Breast epithelium (tissue), 4 donors: ENCODE measurements at places on chromosomes 6 and 20. TPM values are rescaled to one million over a fixed set of nuclear protein-coding genes. Genes with fewer than 3 reads are reported as not detected.

DNA sequence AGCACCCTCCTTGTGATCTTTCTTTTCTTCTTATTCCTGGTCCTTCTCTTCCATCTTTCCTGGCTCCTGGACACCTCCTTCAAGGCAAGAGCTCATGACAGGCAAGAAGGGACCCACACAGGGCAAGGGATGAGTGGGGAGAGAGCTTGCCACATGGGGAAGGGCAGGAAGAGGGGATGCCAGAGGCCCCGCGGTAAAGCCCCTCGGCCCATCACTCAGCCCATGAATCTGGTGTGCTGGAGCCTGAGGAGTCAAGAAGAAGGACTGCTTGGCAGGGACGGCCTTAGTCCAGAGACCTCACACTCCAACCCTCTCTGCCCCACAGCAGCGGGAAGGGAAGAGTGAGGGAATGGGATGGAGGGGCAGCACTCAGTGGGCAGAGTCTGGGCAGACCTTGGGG lies 52.3 kb upstream of the SAYSD1 start:
- no peaks in the 10 kb centered on the region for H3K27me3 ChIP-seq
- no peaks in the 10 kb centered on the region for H3K4me1 ChIP-seq
- DNase-seq = no peak
- H3K27ac ChIP-seq = no peak overlapping the region

DNA sequence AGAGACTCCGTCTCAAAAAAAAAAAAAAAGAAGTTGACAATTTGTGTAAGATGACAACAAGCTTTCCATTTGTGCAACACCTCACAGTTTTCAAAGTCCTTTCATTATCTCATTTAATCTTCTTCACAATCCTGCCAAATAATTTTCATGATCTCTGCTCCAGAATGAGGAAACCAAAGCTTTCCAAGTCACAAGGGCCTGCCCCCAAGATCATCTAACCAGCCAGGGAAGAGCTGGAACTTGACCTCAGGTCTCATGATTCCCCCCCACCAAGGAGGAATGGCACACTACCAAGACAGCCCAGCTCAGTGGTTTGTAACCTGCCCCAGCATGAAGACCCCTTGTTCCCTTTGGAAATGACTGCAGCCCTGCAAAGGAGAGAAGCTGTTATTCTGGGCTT lies 74.0 kb upstream of the PIM1 start:
- H3K4me3 ChIP-seq = no peak overlapping the region
- H3K27me3 ChIP-seq = no peaks in the 10 kb centered on the region
- no peak for DNase-seq

DNA sequence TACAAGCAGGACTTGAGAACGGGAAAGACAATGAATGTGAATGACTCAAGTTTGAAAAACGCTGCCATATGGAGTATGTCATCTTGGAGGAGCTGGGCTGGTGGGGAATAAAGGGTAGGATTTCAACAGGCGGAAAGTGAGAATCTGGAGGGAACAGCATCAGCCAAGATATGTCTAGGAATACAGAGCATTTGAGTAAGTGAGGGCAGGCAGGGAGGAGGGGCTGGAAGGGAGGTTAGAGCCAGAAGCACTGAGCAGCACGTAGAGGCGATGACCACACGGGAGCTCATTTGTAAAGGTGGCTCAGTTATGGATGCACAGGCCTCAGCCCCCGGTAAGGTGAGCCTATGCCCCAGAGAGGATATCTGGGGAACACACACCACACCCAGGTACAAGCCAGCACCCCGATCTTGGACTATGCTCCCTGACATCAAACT lies 115.1 kb downstream of the ZMYND8 start:
- no peak for DNase-seq
- H3K4me3 ChIP-seq = no peak overlapping the region
- H3K4me1 ChIP-seq = no peaks in the 10 kb centered on the region
- no peaks in the 10 kb centered on the region for H3K36me3 ChIP-seq

GRCh38 chr6:25630508-25631278 lies 21.3 kb upstream of the SCGN start:
- no peaks in the 10 kb centered on the region for H3K36me3 ChIP-seq
- DNase-seq = no peak
- no peak overlapping the region for H3K27ac ChIP-seq
- H3K4me1 ChIP-seq = no peaks in the 10 kb centered on the region

CST7 gene
- total RNA-seq = 0.33 TPM

DNA sequence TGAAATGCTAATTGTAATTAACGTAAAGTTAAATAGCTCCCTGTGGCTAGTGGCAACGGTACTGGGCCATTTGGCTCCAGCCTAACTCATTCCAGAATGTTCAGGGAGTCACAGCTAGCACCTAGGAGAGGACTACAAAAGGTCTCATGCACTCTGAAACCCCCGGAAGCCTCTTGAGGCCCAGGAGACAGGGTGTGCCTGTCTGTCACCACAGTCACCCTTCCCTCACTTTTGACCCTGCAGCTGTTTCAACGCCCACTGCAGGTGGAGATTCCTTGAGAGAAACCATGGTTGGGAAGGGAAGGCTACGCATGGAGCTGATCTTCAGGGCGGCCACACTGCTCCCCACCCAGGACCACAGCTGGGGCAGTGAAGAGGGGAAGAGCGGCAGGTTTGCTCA lies 58.6 kb downstream of the SULF2 start:
- no peaks in the 10 kb centered on the region for H3K36me3 ChIP-seq
- no peak for DNase-seq
- H3K27ac ChIP-seq = no peak overlapping the region
- no peaks in the 10 kb centered on the region for H3K4me1 ChIP-seq

DNA sequence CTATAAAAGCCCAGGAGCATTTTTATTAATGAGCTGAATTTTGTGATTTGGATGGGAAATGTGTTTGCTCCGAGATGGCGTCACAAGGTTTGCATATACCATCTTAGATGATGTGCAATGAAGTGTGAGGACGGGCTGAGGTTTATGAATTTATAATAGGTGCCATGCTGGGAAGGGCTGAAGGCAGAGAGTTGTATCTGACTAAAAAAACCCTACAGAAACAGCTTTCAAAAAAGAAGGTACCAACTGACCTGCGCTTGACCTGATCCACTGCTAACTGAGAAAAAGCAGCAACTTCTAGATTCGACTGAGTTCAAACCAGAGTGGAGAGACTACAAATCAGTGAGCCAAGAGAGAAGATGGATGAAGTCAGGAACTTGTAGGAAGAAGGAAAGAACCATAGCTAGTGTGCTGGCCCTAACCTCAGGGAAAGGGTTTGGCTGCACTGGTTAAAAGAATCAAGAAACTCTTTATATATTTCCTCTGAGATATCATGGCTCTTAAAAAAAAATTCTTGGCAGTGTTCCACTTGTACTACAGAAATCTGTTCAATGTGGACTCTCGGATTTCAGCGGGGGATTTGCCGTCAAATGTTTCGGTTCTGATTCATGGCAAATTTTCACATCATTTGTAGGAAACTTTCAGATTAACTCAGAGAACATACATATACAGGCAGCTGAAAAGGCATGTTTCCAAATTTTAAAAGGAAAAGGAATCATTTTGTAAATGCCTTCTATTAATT lies 56.5 kb upstream of the HDGFL1 start:
- H3K36me3 ChIP-seq = no peaks in the 10 kb centered on the region
- no peaks in the 10 kb centered on the region for H3K4me1 ChIP-seq
- no peak overlapping the region for H3K27ac ChIP-seq
- H3K4me3 ChIP-seq = no peak overlapping the region
- no peaks in the 10 kb centered on the region for H3K27me3 ChIP-seq

VEGFA gene
- total RNA-seq = 132 TPM

GRCh38 chr6:140774080-140774505 lies 1358.6 kb upstream of the GJE1 start:
- H3K4me1 ChIP-seq = no peaks in the 10 kb centered on the region
- H3K27ac ChIP-seq = no peak overlapping the region
- DNase-seq = no peak
- no peaks in the 10 kb centered on the region for H3K27me3 ChIP-seq
- no peak overlapping the region for H3K4me3 ChIP-seq

MMS22L gene
- 5.4 TPM for total RNA-seq

GRCh38 chr20:23624324-23624691 lies 13.4 kb downstream of the CST3 start:
- no peak overlapping the region for H3K4me3 ChIP-seq
- H3K27ac ChIP-seq = peak overlapping the region; percentile 82
- no peaks in the 10 kb centered on the region for H3K36me3 ChIP-seq
- peaks cover 4% of the 10 kb centered on the region for H3K4me1 ChIP-seq
- no peaks in the 10 kb centered on the region for H3K27me3 ChIP-seq

DNA sequence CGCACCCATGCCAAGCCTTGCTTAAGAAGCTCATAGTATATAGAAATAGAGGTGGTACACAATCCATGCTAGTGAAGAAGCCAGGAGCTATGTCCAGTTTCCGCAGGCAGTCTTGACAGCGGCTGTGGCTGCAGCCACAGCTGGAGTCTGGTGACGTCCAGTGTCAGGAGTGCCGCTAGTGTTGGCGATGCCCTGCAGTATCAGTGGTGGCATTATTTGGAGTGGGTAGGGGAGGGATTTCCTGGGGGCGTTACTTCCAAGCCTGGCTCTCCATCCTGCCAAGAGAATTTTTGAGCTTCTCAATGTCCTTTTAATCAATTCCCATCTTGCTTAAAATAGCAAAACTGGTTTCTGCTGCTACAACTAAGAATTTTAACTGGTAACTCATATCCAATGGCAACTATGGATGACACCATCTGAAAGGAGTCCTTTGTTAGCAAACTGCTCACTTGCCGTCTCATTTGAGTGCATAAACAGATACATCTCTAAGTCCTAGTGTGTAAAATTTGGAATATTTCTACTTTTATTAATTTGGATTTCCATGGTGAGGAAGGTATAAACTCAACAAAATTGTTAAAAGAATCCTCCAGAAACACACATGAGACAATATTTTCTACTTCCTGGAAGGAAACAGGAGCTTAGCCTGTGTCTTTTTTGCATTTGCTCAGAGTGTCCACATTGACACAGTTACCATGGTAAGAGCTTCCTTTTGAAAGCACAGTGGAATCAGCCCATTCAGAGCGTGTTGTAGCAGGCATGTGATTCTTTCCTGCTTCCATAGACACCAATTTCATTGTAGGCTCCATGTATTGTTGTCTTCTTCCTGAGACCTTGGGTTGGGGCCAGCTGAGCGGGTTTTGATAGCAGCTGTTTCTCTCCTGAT lies 44.6 kb upstream of the PXDC1 start:
- H3K36me3 ChIP-seq = no peaks in the 10 kb centered on the region
- peak overlapping the region; percentile 70 for H3K27ac ChIP-seq
- DNase-seq = no peak
- H3K27me3 ChIP-seq = no peaks in the 10 kb centered on the region

GRCh38 chr6:95423331-95423730 lies 154.0 kb upstream of the MANEA start:
- H3K27me3 ChIP-seq = no peaks in the 10 kb centered on the region
- DNase-seq = no peak

- H3K36me3 ChIP-seq = no peaks in the 10 kb centered on the region
- no peaks in the 10 kb centered on the region for H3K27me3 ChIP-seq
- no peak overlapping the region for H3K27ac ChIP-seq
- H3K4me3 ChIP-seq = no peak overlapping the region
- no peak for DNase-seq
Measured at GRCh38 chr6:68760941-68761676, 126.0 kb downstream of the ADGRB3 start.

DNA sequence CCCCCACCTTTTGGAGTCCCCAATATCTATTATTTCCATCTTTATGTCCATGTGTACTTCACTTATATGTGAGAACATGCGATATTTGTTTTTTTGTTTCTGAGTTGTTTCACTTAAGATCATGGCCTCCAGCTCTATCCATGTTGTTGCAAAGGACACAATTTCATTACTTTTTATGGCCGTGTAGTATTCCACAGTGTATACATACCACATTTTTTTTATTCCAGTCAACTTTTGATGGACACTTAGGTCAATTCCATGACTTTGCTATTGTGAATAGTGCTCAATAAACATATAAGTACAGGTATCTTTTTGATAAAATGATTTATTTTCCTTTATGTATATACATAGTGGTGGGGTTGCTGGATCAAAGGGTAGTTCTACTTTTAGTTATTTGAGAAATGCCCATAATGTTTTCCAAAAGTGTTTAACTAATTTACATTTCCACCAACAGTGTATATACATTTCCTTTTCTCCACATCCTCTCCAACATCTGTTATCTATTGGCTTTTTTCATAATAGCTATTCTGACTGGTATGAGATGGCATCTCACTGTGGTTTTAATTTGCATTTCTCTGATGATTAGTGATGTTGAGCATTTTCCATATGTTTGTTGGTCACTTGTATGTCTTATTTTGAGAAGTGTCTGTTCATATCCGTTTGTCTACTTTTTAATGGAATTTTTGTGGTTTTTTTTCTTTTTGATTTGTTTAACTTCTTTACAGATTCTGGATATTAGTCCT lies 34.0 kb upstream of the COL10A1 start:
- H3K4me1 ChIP-seq = no peaks in the 10 kb centered on the region
- no peak overlapping the region for H3K27ac ChIP-seq
- DNase-seq = no peak
- H3K27me3 ChIP-seq = no peaks in the 10 kb centered on the region
- H3K4me3 ChIP-seq = no peak overlapping the region
- H3K36me3 ChIP-seq = no peaks in the 10 kb centered on the region

DNA sequence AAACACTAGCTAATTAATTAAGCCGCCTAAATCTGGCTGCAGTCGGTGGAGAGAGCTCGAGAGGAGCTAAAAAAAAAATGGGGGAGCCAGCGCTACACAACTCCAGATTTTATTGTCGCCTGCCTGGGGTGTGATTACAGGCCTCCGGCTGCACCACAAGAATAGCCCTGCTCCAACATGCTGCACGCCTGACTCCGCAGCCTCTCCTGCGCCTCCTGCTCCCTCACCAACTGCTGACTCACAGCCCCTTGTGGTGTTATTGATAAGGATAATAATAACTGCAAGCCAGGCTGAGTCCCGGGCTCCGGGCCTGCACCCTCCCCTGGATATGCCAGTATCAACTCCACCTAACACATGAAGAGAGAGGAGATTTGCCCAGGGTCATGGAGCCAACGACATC lies 16.8 kb downstream of the SIRPA start:
- no peaks in the 10 kb centered on the region for H3K36me3 ChIP-seq
- H3K4me1 ChIP-seq = no peaks in the 10 kb centered on the region
- no peak overlapping the region for H3K4me3 ChIP-seq
- H3K27me3 ChIP-seq = no peaks in the 10 kb centered on the region
- H3K27ac ChIP-seq = no peak overlapping the region

DNA sequence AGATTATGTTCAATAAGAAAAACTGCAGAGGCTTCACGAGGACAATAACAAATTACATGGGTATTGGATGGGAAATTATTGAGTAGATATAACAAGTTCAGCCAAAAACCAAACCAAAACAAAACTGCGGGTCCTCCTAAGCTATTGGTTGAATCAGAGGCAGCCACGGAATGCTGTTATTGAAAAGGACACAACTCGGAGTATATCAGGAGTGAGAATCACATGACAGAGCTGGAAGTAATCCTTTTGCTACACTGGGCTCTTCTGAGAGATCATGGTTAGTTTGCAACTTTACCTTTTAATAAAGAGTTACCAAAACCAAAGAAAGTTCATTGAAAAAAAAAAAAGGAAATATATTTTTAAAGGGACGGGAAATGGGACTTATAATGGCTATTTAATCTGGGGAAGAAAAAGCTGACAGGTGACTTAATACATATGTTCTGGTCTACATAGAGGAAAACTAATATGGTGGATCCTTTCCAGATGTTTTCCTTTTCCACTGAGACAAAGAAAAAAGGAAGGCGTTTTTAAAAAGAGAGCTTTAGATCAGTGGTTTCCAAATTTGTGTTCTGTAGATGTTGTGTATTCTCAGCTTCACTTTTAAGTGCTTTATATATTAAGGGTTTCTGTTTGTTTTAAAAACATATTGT lies 6.9 kb upstream of the CITED2 start:
- no peaks in the 10 kb centered on the region for H3K36me3 ChIP-seq
- no peak overlapping the region for H3K4me3 ChIP-seq
- no peaks in the 10 kb centered on the region for H3K27me3 ChIP-seq
- no peak for DNase-seq
- no peak overlapping the region for H3K27ac ChIP-seq

GRCh38 chr6:35759426-35759825 lies 17.0 kb upstream of the CLPSL2 start:
- DNase-seq = peak; percentile 0
- no peak overlapping the region for H3K4me3 ChIP-seq
- H3K27ac ChIP-seq = no peak overlapping the region
- H3K36me3 ChIP-seq = no peaks in the 10 kb centered on the region
- H3K27me3 ChIP-seq = no peaks in the 10 kb centered on the region
